ENCODE measurements at places on chromosomes 1 and 21.

- no peak for DNase-seq
These were observed 598.1 kb downstream of the NPHP4 start for GRCh38 chr1:5394111-5394510.

DNA sequence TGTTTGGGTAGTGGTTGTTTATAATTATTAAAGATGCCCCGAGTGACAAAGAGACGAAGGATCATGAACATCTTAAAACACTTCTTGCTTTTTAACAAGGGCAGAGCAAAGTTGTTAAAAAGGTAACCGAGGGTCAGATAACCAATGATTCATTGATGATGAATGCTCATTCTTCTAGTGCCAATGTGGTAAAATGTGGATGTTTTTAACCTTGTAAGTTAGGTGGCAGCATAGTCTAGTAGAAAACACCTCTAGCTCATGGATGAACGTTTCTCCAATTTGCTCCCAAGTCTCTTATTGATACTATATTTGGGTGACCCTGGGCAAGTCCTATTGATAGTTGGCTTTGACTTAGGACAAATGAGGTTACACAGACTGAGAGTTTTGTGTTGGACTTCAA lies 167.9 kb downstream of the KIF26B start:
- no peak for DNase-seq

GRCh38 chr1:241451956-241452355 lies 67.6 kb downstream of the FH start:
- DNase-seq = no peak

- DNase-seq = no peak
These were observed 110.6 kb upstream of the GPR52 start for GRCh38 chr1:174337000-174337681.

DNA sequence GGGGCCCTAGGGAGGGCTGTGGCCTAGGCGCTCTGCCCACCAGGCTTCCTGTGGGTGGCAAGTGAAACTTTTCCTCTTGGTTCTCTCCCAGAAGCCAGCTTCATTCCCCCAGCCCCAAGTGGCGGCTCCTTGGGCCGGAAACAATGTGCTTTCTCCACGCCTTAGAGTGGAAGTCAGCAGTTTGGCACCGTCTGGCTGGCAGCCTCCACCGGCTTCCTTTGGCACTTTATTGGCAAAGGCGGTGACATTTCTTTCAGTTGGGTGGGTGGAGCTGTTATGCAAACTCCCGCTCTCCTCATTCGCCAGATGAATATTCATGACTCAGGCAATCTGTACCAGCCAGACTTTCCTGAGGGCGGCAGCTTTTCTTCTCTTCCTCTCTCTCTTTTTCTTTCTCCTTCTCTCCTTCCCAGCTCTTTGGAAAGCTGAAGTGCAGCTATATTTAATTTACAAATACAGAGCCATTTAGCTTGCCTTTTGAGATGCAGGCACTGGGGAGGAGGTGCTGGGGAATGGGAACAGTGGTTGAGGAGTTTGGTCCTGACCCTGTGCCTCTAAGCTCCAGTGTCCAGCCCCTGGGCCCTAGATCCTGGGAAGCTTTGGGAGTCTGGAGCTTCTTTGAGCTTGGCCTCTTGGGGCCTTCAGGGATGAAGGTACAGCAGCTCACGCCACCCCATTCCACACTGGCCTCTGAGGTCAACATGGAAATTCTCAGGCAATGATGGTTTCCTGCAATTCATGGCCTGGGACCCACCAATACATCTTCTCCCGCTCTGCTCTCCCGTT lies 67.8 kb upstream of the POU3F1 start:
- DNase-seq = no peak

DNA sequence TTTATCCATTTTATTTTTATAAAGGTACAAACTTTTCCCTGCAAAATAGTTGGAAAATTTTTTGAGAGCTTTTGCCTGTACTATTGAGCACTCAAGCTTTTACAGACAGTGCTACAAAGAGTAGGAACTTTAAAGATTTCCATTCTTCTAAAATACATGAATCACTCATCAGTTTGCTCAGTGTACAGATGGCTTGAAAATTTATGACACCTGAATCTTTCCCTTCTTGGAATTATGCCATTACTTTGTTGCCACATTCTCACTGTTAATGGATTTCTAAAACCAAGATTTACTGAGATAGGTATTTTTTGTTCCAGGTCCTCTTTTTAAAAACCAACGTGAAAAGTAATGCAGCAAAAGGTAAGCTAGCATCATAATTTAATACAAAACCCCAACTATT lies 76.0 kb downstream of the GPATCH2 start:
- no peak for DNase-seq

GRCh38 chr1:235342039-235342438 lies 13.7 kb downstream of the GGPS1 start:
- DNase-seq = no peak

Data from BE2C (cell line).